ENCODE measurements at places on chromosomes 5 and 9.
A peak's percentile ranks its signal among the peaks of the same experiment; 100 is the strongest.

- no peak for DNase-seq
These were observed 28.3 kb upstream of the CRB2 start for GRCh38 chr9:123327697-123328100.

DNA sequence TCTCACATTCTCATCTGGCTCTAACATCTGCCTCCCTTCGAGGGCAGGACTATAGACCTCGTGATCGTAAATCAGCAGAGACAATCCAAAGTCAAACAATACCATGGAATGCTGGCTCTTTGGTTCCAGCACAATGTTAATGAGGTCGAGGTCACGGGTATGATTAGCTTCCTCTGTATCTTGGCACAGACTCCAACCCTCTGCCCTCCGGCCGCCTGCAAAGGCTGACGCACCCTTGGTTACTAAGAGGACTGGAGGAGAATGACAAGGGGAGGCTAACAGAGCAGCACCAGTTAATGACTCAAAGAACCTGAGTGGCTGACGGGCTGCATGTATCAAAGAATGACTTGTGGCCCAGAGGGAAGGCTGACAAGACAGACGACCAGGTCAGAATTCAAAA, 10.1 kb downstream of the LHFPL2 start:
- no peak for DNase-seq

DNA sequence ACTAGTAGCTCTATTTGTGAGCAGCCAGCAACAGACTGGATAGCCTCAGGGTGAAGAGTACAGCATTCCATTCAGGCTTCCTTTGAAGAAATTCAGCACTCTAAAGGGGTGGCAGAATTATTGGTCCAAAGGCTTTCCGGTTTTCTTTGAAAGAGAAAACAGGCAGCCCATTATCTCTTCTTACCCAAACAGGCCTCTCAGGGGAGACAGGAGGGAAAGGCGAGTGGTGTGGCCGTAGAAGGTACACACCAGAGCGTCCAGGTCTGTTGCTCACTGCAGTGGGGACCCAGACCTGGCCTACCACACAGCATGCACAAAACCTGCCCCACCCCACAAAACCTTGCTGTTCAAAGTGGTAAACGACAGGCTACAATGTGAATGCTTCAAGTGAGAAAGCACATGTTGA, 83.3 kb downstream of the ZNF608 start:
- DNase-seq, result no peak

DNA sequence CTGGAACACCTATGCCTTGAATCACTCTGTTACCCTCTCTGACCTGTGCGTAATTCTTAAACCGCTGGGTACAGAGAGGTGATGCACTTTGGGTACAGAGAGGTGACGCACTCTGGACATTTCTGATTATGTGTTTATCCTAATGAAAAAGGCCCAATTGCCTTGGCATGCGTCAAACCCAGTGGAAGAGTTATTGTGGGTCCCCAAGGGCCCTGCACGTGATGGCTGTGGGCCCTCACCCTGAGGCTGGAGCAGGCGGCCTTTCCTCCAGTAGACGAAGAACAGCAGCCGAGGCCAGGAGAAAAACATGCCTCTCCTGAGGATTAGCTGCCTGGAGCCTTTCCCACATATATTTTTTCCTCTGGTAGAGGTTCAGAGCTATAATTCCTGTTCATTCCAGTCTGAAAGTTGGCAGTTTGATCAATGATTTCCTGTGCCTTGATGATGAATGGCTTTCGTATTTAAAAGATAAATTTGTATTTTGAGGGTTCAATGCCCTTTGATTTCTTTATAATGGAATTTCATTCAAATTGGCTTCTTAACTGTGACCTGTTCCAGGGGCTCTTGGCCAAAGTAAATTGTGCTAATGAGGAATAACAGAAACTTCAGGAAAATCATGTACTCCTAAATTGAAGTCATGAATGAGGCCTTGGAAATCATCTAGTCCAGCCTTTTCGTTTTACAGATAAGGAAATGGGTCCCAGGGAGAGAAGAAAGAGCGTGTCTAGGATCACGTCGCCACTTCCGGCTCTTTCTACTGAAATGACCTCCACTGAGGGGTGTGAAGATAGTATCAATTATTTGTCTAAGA, 22.8 kb downstream of the ACER2 start:
- no peak for DNase-seq

DNA sequence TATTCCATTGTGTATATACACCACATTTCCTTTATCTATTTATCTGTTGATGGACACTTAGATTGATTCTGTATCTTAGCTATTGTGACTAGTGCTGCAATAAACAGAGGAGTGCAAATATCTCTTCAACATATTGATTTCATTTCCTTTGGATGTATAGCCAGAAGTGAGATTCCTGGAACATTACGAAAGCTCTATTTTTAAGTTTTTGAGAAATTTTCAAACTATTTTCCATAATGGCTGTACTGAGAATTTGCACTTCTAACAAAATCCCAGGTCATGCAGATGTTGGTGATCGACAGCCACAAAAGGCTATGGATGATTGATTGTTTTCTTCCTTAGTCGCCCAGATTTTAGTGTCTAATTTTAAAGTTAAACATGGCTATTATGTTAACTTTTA, 132.7 kb upstream of the MTAP start:
- no peak for DNase-seq

DNA sequence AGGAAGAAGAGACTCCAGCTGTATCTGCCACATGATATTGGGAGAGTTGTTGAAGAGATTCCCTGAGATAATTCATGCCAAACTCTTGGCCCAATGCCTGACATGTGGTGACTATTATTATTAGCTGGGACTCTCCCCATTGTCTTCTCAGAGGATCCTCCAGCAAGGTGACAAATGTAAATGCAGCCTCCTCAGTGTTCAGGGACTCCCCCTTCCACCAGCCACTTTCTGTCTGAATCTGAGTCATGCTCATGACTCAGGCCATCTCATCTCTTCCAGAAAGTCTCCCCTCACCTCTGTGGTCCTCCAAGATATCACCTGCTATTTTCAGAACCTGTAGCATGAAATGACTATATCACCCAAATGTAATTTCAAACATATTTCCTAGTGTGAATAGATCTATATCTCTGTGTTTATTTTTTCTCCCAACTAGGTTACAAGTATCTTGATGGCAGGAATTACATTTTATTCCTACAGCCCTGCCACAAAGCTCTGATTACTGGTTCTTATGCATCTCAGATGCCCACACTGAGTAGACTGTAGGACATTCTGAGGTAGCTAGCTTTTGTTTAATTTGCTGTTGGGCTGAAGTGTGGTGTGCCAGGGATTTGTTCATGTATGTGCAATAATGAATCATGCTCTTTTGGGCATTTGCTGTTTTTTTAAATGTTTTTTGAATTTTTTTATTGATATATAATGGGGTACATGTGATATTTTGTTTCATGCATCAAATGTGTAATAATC, 126.6 kb upstream of the IL12B start:
- DNase-seq, result no peak

DNA sequence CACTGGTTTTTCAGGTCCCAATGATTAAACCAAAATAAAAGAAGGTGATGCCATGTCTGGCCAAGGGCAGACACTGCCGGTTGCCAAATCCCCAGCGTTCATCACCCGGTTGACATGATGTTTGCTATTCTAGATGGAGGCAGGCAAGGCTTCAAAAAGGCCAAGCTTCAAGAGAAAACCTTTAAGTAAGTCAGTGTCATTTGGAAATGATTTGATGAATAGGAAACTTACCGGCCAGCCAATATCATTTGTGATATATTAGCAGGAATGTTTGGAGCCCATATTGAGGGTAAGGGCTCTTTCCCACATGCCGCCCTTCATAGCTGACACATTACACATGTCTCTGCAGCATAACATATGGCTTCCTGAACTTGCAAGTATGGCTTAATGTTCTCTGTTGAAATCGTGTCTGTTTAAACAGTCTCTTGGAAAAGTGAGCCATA, 89.5 kb upstream of the TTC23L start:
- DNase-seq, result no peak

DNA sequence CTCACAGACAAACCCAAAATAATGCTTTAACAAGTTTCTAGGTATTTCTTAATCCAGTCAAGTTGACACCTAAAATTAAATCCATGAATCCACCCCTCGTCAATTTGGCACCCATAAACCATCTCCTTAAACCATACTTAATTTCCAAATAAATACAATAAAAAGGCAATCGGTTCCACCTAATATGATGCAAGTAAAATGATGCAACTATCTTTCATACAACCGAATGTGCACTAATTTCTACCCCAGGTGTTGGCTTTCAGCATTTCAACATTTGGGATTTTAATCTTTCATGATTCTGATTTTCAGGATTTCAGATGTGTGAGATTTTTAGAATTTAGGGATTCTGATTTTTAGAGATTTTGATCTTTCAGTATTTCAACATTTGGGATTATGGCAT, 17.3 kb downstream of the PRKAA1 start:
- no peak for DNase-seq

DNA sequence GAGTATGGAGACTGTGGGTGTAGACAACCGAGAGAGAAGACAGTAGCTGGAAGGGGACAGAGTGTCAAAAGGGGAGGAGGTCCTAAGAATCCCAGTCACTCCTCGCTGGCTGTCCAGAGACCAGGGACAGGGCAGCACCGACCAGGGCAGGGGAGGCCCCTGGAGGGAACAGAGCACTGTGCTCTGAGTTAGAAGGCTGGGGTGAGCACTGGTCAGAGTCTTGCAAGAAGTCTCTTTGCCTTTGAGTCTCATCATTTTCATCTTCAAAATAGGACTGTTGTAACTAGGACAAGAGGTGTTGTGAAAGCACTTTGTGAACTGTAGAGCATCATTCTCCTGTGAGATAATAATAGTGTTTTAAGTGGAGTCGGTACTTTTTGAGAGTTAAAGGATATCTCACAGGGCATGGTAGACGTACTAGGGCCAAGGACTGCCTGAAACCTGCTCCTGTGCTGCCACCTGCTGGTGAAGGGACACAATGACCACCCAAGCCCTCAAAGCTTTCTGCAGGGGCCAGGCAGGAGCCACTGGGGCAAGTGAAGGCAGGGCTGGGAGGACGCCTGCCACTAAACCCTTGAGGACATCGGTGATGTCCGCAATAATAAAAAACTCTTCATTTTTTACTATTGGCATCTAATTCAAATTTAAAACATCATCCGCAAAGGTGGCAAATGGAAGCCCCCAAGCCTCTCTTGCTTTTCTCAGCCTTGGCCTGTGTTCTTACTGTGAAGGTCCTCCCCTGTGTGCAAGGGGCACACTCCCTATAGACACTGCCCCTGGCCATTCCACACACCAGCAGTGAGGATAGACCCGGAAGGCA, 28.2 kb downstream of the SLC6A7 start:
- peak; percentile 16 for DNase-seq

DNA sequence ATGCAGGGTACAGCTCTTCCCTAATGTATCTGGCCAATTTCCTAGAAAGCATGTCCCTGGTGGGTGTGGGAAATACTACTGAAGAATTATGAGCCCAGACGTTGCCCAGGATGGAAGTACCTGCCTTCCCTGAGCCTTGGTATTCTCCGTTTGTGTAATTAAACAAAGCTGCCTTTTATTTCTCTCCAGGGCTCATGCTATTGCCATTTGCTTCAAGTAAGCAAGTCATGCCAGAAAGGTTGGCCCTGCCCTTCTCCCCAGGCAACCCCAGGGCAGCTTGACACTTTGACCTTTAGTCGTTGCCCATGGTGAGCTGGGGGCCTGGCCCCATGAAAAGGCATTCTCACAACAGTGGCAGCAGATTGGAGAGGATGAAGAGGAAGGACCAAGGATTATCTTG, 4.4 kb downstream of the COL27A1 start:
- DNase-seq, result no peak

GRCh38 chr5:169413416-169413815, 112.5 kb upstream of the SLIT3 start:
- no peak for DNase-seq

All from substantia nigra (tissue), 51 donors.